ENCODE measurements at places on chromosomes 2 and 18.

GRCh38 chr2:1371082-1371481 is 42.2 kb upstream of the TPO start:
- DNase-seq = no peak

- DNase-seq = peak; percentile 49
Observed at GRCh38 chr18:8367217-8367988, 241.8 kb upstream of the RAB12 start.

DNA sequence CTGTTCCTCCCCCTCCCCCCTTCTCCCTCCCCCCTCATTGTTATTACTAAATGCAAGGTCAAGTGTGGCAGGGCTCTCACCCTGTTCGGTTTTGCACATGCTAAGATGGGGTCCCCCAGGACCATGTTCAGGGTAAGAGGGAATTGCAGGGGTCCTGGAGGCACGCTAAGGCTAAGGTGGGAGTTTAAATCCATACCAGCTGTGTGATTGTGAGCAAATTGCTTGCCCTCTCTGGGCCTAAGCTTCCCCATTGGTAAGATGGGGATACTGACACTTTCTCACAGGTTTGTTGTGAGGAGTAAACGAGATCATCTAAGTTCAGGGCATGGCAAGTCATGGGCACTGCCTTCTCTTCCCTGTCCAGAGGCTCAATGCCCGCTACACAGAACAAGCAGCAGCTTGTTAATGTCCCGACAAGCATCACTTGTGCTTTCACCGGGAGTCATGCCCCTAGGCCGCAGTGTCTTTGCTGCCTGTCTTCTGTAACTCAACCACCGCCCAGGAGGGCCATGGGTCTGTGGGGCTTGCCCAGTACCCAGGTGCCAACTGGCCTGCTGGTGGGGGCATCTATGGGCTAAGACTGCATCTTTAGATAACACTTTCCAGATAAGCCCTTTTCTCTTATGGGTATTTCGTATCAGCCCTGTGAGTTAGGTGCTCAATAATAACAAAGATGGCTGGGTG is 279.1 kb downstream of the MYCN start:
- DNase-seq = no peak

GRCh38 chr2:46184794-46185583 is 112.2 kb upstream of the EPAS1 start:
- no peak for DNase-seq

- no peak for DNase-seq
Observed at GRCh38 chr18:11251229-11251890, 102.0 kb upstream of the PIEZO2 start.

- DNase-seq = no peak
Observed at GRCh38 chr2:189679226-189679625, 4.8 kb downstream of the ANKAR start.

DNA sequence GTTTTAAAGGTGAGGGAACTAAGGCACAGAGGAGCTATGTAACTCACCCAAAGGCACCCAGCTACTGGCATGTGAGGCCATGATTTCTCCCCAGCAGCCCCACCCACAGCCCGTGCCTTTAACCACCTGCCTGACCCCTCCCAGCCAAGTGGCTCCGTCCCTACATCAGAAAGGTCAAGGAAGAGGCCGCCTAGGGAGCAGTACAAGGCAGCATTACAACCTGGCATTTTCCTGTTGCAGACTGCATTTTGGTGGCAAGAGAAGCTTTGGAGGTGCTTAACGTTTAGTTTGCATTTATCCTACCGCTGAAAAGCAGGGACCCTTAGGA is 17.5 kb downstream of the STEAP3 start:
- no peak for DNase-seq

GRCh38 chr2:144671695-144672455 is 152.0 kb upstream of the ZEB2 start:
- no peak for DNase-seq

GRCh38 chr2:179172894-179173293 is 91.7 kb downstream of the SESTD1 start:
- no peak for DNase-seq

DNA sequence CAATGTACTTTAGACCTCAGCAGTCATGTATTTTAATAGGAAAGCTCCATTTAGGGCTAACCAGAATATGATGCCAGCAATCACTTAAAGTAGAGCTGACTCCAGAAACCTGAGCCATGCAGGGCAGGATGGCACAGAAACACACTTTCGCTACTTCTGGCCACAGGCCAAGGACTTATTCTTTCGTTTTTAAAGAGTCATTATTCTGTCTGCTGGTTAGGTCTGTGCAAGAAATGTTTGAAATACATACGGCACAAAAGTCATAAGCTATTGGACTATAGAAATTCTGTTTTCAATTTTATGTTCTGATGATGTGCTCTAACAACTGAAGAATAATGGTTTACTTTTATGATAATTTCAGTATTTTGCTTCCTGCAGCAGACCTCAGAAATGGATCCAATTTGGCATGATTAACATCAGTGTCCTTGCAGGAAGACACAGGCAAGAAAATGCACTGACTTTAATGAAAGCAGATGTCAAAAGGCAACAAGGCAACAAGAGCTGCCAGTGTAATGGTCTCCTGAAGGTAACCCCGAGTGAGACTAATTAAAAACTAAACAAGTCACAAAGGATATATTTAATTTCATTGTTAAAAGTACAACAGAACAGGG is 114.4 kb upstream of the CHRNA1 start:
- DNase-seq = peak; percentile 50

All from PC-3 (cell line).